ENCODE measurements at places on chromosomes 6 and 20.

DNA sequence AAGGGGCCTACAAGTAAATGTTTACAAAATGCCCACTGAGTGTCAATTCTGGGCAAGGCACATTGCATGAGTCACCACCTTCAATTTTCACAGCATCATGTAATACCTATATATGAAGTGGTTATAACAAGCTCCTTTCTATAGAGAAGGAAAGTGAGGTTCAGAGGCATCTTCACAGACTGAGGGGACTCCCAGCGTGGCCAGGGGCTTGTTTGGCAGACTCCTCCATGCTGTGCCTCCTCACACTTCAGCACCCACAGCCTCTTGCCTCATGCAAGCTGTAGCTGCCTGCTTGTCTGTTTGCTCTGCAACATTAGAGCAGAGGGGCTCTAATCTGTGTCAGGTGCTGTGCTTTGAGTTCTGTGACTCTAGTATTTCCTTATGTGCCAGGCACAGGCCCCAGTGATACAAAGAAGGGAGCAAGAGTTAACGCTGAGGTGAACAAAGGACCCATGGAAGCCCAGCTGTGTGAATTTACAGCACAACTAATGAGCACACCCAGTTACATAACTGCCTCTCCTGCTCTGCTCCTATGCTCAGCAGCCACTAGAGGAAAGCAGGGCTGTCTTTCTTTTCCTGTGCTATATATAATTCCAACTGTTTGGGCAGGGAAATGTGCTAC is 72.3 kb downstream of the ZHX3 start:
- no peak for DNase-seq

GRCh38 chr6:9527679-9528286 is 887.1 kb downstream of the TFAP2A start:
- no peak for DNase-seq

DNA sequence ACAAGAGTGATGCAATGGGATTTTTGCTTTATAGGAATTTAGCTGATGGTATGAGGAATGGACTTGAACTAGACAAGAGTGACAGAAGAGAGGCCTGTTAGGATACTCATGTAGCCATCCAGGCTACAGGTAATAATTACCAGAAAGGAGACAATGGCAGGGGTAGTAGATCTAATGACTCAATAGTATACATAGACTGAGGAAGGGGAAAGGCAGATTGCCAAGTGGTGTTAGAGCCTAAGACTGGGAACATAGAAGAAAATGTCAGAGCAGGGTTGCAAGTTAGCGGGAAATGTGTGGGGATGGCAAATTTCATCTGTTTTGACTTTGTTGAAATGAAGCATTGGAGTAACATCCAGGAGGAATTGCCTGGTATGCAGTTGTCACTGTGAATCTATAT is 295.6 kb downstream of the UTRN start:
- DNase-seq = no peak

DNA sequence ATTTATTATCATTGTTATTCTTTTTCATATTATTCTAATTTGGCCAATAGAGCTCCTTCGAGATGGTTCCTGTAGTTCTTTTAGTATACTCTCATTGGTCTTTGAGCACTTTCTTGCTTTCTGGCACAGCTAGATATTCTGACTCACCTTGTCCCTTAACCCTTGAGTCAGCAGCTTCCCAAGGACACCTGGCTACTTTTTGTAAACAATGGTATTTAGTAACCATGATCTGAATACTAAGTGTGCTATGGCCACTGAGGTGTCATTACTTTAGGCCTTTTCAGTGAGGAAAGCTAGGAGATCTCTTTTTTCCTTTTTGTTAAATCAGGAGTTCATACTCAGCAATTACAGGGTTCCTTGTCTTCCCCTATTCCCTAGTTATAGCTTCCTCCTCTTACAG is 126.5 kb upstream of the CITED2 start:
- no peak for DNase-seq

- DNase-seq = no peak
These were observed 351.9 kb downstream of the BTBD3 start for GRCh38 chr20:12269579-12269978.

GRCh38 chr6:30691208-30691847 is 544 bp upstream of the NRM start:
- no peak for DNase-seq

DNA sequence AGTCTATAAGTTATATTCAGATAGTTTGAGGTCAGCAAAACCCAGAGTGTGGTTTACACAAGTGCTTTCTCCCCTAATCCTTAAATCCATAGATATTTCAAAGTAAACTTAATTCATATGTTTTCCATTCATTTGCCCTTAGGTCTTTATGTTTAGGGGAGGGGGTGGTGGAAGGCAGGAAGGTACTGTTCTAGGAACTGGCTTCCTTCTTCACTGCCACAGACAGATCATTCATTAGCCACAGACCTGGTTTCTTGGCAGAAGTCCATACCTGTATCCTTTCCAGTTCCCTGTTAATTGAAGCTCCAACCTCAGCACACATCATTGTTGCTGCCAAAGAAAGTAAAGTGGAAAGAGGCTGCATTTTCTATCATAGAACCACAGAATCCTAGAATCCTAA is 123.0 kb downstream of the AIG1 start:
- DNase-seq = no peak

GRCh38 chr20:48166082-48166835 is 381.0 kb upstream of the SULF2 start:
- DNase-seq = no peak

- no peak for DNase-seq
These were observed 125.3 kb downstream of the GRM1 start for GRCh38 chr6:146154197-146154596.

DNA sequence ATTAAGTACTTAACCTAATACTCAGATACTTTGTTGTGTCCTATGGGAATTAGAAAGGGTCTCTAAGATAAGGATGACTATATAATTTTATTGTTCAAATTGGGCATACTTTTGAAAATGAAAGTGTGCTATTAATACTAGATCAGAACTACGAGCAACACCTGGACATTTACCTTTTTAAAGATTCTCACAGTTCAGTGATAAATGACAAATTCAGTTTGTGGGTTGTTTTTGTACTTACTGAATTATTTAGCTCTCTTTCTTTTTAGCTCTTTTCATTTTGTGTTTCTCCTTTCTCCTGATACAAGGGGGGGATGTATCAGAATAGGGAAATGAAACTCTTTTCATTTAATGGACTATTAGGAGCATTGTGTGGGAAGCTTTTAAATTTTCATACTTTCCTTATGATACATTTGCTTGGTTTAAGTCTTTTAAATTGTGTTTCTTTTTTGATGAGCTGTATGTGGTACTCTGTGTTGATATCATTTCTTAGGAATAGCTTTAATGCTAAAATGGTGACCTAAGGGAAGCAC is 47.5 kb downstream of the PHF3 start:
- no peak for DNase-seq

- DNase-seq = no peak
These were observed 76.5 kb upstream of the DTNBP1 start for GRCh38 chr6:15739353-15739752.

DNA sequence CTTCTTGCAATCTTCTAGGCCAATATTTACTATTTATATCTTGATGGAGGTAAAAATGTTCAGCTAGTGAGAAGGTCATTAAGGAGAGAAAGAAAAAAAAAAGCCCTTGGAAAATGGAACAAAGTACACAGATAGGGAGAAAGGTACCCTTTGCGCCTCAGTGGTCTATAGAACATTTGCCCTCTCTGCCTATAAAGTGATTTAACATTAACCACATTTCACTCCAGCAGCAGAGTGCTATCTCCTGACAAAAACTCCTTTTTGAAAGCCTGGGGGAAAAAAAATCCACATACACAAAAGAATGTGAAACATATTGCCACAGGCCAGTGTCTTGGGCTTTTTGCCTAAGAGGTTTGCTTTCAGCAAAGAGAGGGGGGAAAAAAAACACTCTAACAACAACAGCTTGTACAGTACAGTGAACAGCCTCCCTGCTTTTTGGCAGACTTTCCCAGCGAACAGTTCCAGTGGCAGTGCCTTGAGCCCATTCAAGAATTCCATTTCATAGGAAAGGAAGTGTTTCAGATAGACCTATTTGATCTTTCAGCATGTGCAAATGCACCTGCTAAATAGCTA is 695 bp downstream of the ARHGAP18 start:
- DNase-seq = no peak

- no peak for DNase-seq
These were observed 7.3 kb downstream of the TRDN start for GRCh38 chr6:123629258-123629941.

DNA sequence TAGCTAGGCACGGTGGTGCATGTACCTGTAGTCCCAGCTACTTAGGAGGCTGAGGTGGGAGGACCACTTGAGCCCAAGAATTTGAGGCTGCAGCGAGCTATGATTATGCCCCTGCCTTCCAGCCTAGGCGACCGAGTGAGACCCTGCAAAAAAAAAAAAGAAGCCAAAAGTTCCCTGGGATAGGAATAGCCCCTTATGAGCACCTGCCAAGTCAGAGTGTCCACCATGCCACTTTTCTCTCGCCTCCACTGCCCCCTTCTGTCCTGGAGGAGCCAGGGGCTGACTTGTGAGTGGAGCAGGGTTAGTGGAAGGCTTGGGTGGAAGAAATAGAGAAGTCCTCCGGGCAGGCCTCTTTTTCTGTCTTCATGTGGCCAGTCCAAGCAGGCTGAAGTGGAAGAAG is 12.1 kb upstream of the DDX27 start:
- no peak for DNase-seq

- no peak for DNase-seq
These were observed 170.9 kb downstream of the SCP2D1 start for GRCh38 chr20:18984238-18985200.

DNA sequence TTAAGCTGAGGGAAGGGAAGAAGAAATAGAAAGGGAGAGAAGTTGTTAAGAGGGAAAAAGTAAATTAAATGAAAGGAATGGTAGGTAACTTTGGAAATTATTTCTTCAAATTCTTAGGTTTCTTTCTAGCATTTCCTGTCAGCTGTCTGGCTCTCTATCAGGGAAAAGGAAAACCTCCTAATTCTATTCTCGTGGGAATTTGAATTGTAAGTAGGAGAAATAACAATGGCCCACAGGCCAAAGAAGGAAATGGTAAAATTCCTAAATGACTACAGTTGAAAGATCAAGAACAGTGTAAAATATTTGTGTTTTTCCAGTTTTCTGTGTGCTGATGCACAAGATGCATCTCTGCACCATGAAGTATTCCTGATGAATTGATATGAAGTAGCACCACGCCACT is 173.0 kb downstream of the IBTK start:
- no peak for DNase-seq

DNA sequence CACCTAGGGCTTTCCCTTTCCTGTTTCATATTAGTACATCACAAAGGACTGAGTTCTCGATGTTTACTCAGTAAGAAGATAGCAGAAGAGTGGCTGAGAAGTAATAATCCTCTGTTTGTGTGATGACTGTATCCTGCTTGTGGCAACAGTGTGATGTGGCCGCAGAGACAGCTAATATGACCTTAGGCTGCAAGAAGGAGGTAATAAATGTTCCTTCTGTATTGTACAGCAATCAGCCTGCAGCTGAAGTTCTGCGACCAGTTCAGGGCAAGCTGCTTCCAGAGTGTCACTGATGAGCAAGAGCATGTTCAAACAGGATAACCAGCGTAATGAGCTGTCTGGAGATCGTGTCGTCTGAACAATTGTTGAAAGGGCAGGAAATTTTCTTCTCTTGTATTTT is 70.9 kb downstream of the OPN5 start:
- no peak for DNase-seq

DNA sequence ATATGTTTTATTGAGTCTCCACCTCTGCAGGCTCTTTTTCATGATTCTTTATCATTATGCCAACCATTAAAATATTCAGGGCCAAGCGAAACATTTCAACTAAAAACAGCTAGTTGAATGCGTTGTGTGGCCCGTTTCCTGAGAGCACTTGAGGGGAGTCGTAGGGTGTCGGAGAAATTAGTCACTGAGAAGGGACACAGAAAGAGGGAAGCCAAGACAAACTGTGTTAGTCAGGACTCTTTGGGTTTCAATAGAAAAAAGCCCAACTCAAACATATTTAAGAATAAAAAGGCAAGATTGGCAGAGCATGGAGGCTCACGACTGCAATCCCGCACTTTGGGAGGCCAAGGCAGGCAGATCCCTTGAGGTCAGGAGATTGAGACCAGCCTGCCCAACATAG is 58.9 kb downstream of the MAFB start:
- no peak for DNase-seq

DNA sequence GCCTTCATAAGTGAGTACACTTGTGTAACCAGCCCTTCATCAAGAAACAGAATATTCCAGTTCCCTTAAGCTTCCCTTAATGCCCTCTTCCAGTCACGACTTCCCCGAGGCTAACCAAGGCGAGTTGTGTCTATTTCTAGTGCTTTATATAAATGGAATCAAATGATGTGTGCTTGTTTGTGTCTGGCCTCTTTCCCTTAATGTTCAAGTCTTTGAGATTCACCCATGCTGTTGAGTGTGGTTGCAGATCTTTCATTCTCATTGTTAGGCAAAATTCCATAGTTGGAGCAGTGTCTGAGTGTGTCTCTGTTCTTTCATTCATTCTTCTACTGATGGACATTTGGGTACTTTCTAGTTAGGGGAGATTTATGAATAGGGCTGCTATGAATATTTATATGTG is 135.0 kb downstream of the CEBPB start:
- DNase-seq = no peak

DNA sequence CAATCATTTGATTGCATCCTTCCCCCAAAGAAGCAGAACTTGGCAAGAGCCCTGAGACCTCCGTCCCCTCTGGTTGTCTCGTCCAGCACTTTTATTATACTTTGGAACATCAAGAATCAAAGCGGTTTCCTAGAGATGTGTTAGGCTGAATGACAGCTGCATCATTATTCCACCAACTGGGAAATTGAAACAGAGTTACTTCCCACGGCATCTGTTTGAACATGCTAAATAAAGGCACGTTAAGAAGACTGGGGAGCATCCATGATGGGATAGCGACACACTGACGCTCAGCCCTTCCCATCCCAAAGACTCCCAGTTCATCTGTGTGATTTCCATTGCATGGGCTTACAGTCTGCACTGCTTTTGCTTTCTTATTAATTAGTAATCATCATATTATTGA is 147.8 kb downstream of the TBC1D7 start:
- no peak for DNase-seq

- no peak for DNase-seq
These were observed 23.8 kb downstream of the SIM1 start for GRCh38 chr6:100440935-100441334.

DNA sequence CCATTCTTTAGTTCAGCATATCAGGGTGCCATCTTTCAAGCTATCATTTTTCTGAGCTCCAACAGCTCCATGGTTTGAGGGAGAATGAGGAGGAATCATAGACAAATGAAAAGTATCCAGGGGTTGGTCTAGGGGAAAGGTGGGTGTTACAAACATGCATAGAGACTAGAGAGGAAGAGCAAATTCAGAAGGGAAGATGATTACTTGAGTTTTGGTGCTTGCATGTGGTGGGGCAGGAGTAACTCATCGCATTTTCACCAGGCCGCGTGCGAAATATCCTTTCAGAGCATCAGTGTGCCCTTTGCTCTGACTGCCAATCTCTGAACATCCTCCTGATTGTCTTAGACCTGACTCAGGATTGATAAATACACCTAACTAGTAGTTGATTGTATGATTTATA is 7.7 kb upstream of the BICRAL start:
- DNase-seq = no peak
